ENCODE measurements at places on chromosomes 6 and 20.

GRCh38 chr6:72624557-72625160, 2.8 kb downstream of the KCNQ5 start:
- no peak for DNase-seq

GRCh38 chr6:127939442-127940066, 38.7 kb upstream of the THEMIS start:
- no peak for DNase-seq

GRCh38 chr6:87430499-87430898, 22.7 kb downstream of the CFAP206 start:
- DNase-seq = no peak

DNA sequence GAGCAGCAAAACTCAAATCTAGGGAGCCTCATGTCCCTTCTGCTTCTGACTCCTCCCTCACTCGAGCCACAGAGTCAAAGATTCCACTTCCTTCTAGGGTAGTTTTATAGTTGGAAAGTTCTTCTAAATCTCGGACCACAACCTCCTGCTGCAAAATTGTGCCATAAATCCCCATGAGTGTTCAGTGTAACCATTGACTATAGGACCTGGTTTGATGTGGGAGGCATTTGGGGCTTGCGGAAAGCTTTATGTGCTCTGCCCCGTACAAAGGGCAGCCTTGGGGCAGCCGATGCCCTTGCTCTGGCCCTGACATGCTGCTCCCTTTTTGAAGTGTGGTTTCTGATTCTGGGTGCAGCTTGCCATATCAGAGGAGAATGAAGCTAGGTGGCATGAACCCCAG, 43.6 kb upstream of the IER3 start:
- no peak for DNase-seq

DNA sequence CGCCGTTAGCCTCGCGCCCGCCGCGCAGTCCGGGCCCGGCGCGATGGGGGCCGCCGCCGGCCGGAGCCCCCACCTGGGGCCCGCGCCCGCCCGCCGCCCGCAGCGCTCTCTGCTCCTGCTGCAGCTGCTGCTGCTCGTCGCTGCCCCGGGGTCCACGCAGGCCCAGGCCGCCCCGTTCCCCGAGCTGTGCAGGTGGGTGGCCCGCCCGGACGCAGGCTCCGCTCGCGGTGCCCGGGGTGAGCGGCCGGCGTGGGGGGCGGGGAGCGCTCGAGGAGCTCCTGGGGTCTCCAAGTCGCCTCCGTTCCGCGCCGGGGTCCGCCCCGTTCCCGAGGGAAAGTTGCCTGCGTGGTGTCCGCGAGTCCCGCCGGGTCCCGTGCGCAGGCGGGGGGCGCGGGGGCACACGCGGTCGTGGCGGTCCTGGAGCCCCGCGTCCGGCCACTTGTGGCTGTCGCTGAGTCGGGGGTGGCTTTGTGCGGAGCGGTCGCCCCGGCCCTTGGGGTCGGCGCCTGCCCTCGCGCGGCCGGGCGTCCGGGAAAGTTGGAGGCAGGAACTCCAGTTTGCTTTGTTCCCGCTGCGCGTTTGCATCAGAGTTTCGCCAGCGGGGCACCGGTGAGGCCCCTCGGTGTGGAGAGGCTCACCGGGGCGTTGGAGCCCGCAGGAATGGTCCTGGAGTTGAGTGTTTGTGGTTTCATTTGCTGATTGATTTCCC, 476 bp downstream of the IGF2R start:
- DNase-seq = no peak

- DNase-seq = no peak
Observed at GRCh38 chr6:35371494-35372262, 29.3 kb downstream of the PPARD start.

GRCh38 chr6:6610031-6610591, 21.6 kb downstream of the LY86 start:
- peak; percentile 30 for DNase-seq

GRCh38 chr20:31822421-31823330, 3.5 kb downstream of the MYLK2 start:
- DNase-seq = peak; percentile 59

GRCh38 chr6:4399656-4400055, 264.3 kb upstream of the ECI2 start:
- no peak for DNase-seq

DNA sequence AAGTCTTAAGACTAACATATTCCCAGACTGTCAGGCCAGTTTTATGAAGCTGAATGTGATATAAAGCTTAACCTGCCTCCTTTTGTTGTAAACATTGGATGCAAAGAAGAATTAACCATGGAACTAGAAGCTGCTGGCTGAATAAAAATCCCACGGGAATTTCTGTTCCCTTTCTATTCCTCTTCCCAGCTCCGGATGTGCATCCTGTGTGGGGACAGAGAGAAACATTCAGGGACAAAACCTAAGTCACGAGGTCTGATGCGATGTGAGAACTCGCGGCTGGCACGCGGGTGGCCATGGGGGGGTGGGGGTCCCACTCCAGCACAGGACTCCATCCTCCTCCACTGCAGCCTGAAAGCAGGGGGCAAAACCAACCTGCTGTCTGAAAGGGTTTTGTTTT, 32.2 kb downstream of the RAMACL start:
- DNase-seq = no peak

DNA sequence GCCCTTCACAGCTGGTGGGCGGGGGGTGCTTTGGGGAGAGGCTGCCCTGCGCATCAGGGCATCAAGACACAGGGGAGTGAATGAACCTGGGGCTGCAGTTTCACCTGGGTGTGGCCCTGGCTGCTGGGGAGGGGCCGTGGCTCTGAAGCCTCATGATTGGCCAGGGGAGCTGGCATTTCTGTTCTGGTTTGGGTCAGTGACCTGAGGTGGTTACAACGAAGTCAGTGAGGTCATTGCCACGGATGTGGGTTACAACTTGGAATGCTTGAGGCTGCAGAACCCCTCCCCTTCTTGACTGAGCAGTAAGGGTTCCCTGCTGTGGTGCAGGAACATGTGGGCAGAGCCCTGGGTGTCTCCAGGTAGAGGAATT, 3.0 kb downstream of the TCEA2 start:
- DNase-seq = no peak

- no peak for DNase-seq
Observed at GRCh38 chr6:107657755-107658461, 166.2 kb downstream of the SCML4 start.

DNA sequence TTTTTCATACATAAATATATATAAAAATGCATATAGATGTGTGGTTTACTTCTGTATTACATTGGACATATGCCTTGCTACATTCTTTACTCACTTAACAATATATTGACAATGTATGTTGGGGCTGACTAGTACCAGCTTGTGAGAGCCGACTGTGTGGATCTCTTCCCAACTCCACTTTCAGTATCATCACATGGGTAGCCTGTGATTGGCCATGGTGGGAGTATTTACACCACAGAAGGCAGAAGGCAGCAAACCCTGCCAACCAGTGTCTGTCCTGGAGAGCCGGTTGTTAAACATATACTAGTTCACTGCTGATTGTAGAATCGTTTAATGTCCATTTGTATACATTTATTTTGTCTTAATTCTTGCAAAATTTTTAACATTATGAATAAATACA, 638.7 kb downstream of the DHX35 start:
- DNase-seq = no peak

- DNase-seq = no peak
Observed at GRCh38 chr20:35166242-35166830, 5.5 kb upstream of the PROCR start.

GRCh38 chr6:125802943-125803377, 12.2 kb downstream of the NCOA7 start:
- DNase-seq = no peak

- no peak for DNase-seq
Observed at GRCh38 chr6:107741191-107741680, 82.9 kb downstream of the SCML4 start.

GRCh38 chr6:98877250-98877649, 42.9 kb downstream of the POU3F2 start:
- DNase-seq = no peak

DNA sequence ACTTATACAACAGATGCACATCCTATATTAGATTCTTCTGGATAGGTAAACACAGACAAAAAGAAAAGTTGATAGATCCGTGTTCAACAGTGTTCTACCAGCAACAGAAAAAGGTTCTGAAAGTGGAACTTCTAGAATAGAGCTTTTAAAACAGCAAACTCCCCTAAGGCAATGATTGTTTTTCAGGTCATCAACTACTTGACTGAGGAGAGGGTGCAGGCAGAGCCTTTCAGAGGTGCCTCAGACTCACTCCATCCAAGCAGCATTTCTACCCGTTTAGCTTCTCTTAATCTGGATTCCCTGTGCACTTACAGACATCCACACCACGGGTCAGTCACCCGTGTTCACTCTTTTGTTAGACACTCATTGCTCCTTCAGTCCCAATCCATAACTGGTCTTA, 28.9 kb downstream of the FYN start:
- no peak for DNase-seq

- no peak for DNase-seq
Observed at GRCh38 chr20:35006531-35006971, 50.9 kb downstream of the MYH7B start.

GRCh38 chr20:49534255-49534712, 33.7 kb downstream of the PTGIS start:
- DNase-seq = peak; percentile 3

GRCh38 chr6:27811451-27811772, 100.8 kb downstream of the OR2B2 start:
- no peak for DNase-seq

- peak; percentile 2 for DNase-seq
Observed at GRCh38 chr6:90025523-90026061, 131.3 kb downstream of the GJA10 start.

- no peak for DNase-seq
Observed at GRCh38 chr20:3758566-3758965, 9.0 kb downstream of the ADISSP start.

GRCh38 chr20:24469894-24470745, 691 bp downstream of the SYNDIG1 start:
- no peak for DNase-seq

DNA sequence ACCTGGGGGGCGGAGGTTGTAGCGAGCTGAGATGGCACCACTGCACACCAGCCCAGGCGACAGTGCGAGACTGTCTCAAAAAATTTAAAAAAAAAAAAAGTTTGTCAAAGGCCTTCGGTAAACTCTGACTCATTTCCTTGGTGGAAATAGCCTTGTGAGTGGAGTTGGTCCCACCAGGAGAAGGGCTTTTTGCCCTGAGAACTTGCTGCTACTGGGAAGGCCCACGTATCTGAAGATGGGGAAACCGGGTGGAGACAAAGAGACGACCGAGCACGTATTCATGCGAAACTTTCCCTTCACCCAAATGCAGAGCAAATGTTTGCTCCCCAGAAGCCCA, 51.7 kb downstream of the SLC22A23 start:
- no peak for DNase-seq

DNA sequence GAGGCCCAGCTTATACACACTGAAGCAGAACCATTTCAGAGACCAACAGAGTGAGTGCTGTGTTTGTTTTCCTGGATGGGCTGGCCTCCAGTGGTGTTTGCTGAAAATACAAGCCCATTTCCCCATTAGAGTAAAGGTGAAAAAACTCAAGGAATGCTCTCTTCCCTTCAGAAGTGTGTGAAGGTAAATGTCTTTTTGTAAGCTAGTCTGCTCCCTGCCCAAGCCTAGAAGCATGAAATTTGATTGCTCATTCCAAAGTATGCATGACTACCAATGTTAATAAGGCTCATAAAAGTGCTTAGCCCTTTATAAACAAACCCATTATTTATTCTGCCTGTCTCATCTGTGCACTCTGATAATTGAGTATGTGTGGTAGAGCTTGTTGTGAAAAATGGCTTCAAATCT, 59.1 kb downstream of the ADGRF1 start:
- DNase-seq = no peak

- no peak for DNase-seq
Observed at GRCh38 chr6:28334286-28335039, 1.5 kb downstream of the ZSCAN31 start.

DNA sequence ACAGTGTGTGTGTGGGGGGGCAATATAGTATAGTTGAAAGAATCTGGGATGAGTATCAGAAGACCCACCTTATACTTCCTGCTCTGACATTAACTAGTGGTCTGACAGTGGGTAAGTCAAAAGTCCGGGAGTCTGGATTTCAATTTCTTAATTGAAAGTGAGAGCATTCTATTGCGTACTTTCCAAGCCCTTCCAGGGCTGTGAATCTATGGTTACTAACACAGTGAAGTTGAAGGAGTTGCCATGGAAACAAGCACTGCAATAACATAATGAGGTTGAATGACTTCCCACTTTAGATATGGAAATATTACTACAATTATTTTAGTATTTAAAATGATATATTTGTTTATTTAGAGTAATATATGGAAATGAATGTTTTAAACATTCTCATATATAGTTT, 80.2 kb downstream of the MLIP start:
- DNase-seq = no peak

- DNase-seq = no peak
Observed at GRCh38 chr6:169409742-169410312, 156.2 kb upstream of the THBS2 start.

GRCh38 chr6:1624058-1624850, 14.5 kb downstream of the FOXC1 start:
- no peak for DNase-seq

- no peak for DNase-seq
Observed at GRCh38 chr6:125173341-125174095, 19.9 kb downstream of the TPD52L1 start.

GRCh38 chr6:139973669-139974344, 599.4 kb upstream of the CITED2 start:
- DNase-seq = no peak

DNA sequence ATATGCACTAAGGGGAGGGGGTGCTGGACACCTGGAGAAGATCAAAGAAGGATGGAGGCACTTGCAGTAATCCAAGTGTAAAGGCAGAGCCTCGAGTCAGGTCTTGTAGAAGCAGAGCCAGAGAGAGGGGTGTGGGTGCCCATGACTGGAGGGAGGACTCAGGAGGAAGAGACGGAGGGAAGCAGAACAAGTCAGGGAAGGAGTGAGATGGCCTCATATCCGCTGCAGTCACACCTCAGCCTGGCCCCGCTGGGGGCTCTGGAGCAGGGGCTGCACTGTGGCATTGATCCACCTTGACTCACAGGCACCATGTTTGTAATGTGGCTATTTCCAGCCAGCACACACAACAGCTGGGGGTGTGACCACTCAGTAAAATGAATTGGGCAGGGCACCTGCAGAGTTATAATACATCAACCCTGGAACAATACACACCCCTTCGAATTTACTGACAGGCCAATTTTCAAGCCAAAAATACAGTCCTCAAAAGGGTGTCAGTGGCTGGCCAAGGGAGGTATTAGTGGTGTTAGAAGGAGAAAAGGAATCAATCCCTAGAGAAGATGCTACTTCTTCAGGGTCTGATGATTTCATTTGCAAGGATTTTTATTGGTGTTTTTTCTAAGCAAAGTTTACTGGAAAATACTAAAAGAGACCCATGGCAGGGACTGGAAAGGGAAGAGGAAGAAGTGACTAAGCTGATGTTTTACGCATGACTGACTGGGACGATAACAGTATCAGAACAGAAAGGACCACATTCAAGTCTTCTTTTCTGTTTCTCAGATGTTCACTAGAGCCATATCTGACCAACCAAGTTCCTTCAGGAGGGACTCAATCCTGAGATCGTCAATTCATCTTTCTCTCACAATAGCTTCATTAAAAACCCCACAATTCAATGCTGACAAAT, 18.9 kb upstream of the NXT1 start:
- DNase-seq = no peak

GRCh38 chr20:36666181-36666740, 20.3 kb upstream of the SLA2 start:
- DNase-seq = no peak

All from activated naive CD4-positive, alpha-beta T cell (primary cell).